ENCODE measurements at places on chromosomes 13 and 19.

- H3K4me1 ChIP-seq = peaks cover 32% of the 10 kb centered on the region
- no peaks in the 10 kb centered on the region for H3K27me3 ChIP-seq
- H3K27ac ChIP-seq = peak overlapping the region; percentile 51
- no peaks in the 10 kb centered on the region for H3K36me3 ChIP-seq
- H3K4me3 ChIP-seq = no peak overlapping the region
Measured at GRCh38 chr13:35598790-35599369, 122.4 kb upstream of the MAB21L1 start.

GRCh38 chr13:47110141-47110540 is 213.3 kb upstream of the HTR2A start:
- H3K27me3 ChIP-seq = no peaks in the 10 kb centered on the region
- H3K4me3 ChIP-seq = no peak overlapping the region
- DNase-seq = no peak
- H3K4me1 ChIP-seq = no peaks in the 10 kb centered on the region

DNA sequence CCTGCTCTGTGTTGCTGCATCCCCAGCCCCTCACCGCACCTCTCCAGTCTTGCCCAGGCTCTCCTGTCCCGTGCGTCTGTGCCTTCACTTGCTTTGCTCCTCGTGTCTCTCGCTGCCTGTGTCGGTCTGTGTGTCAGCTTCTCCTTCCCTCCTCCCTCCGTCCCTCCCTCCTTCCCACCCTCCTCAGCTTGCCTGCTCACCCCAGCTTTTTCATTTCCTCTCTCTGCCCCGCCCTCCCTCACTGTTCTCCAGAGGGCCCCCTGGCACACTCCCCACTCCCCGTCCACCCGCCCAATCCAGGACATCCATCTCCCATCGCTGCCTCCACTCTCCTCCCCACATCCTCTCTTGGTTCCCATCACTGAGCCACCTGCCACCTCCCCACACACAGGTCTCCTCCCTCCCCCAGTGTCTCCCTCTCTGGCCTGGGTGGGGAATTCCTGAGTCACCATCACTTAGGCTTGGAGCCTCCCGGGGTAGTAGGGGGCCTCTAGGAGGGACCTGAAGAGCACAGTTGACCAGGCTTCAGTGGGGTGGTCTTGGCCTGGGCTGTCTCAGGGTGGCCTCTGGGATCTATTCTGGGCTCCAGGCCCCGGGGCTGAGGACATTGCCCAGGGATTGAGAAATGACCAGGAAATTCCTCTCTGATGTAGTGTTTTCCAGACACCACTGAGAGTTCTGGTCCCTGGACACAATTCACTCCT is at the start of gene PTGIR:
Gene PTGIR (minus strand): TSS at position 132 of the 704 bp plus-strand sequence. CDS start 864 bp downstream, outside the sequence.
- H3K4me3 ChIP-seq = peak within 1 kb of the TSS; percentile 48
- H3K27me3 ChIP-seq = no peaks in the 10 kb centered on the region
- no peaks in the 10 kb centered on the region for H3K36me3 ChIP-seq
- peaks cover 70% of the 10 kb centered on the region for H3K4me1 ChIP-seq

- no peaks in the 10 kb centered on the region for H3K36me3 ChIP-seq
- DNase-seq = no peak
- H3K27me3 ChIP-seq = no peaks in the 10 kb centered on the region
- H3K4me3 ChIP-seq = no peak overlapping the region
- no peak overlapping the region for H3K27ac ChIP-seq
- H3K4me1 ChIP-seq = no peaks in the 10 kb centered on the region
Measured at GRCh38 chr13:65965501-65965900, 1264.6 kb downstream of the PCDH9 start.

DNA sequence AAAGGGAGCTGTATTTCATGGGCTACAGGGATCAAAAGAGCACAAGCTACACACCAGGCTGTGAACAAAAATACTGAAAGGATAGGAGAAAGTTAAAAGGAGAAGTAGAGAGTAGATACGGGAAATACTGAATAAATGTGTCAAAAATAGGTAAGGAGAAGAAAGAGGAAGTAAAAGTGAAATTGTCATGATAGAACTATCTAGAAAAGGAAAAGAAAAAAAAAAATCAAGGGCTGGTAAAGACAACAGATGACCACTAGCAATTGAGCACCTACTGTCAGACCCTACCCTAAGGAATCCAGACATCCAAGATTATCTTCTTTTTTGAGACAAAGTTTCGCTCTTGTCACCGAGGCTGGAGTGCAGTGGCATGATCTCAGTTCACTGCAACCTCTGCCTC is 4.8 kb downstream of the RUBCNL start:
- no peak for DNase-seq
- H3K4me1 ChIP-seq = peaks cover 2% of the 10 kb centered on the region
- no peaks in the 10 kb centered on the region for H3K36me3 ChIP-seq
- H3K27ac ChIP-seq = no peak overlapping the region
- H3K27me3 ChIP-seq = peaks cover 2% of the 10 kb centered on the region

DNA sequence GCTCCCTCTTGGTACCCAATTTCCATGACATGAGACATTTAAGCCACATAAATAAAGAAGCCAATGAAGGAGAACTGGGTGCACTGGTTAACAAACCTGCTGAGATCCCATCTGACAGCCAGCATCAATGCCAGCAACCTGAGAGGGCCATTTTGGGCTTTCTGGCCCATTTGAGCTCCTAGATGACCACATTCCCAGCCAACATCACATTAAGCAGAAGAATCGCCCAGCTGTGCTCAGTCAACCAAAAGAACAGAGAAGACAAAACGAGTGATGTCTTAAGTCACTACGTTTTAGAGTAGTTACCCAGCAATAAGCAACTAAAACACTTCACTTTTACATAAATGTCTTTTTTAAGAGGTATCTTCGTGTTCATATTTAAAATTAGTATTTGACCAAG is 21.9 kb downstream of the LCP1 start:
- no peak for DNase-seq
- H3K4me3 ChIP-seq = no peak overlapping the region
- H3K27me3 ChIP-seq = peaks cover 5% of the 10 kb centered on the region

All from esophagus muscularis mucosa (tissue), 4 donors.